ENCODE measurements at places on chromosomes 11 and 22.

GRCh38 chr11:134807997-134808396 is 396.0 kb upstream of the B3GAT1 start:
- no peak for DNase-seq

DNA sequence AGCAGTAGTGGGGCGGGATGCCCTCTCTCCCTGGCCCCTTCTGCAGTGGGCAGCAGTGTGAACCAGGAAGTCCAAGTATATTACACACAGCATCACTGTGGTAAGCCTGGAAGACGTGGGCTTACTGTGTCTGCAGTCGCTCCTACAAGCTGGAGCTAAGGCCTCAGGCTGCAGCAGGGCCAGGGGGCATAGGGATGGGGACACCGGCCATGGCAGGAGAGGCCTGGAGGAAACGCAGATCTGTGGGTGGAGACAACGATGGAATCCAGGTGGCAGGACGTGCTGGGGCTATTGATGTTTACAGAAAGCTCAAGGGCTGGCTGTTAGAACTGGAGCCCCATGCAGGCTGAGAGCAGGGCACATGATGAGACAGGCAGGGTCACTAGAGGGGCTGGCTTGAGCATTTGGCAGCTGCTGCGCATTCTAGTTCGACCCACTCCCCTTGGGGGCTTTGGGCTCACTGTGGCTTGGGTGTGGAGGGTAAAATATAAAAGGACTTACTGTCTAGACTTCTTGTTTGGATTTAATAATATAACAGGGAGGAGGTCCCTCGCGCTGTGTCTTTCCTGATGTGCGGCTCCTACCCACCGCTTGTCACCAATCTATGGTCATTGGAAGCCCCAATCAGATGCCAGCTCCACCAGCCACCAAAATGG is 539.5 kb downstream of the TBC1D22A start:
- DNase-seq, result no peak

- no peak for DNase-seq
Observed at GRCh38 chr11:115081972-115082371, 403.6 kb downstream of the NXPE2 start.

GRCh38 chr11:68302256-68302655 is 10.1 kb upstream of the LRP5 start:
- DNase-seq, result no peak

GRCh38 chr22:19744350-19745006 is 16.1 kb upstream of the TBX1 start:
- no peak for DNase-seq

GRCh38 chr11:45988921-45989320 is 66.5 kb downstream of the LARGE2 start:
- no peak for DNase-seq

- DNase-seq, result peak; percentile 95
Observed at GRCh38 chr22:41966607-41967240, 2.5 kb upstream of the SEPTIN3 start.

GRCh38 chr11:107999759-108000455 is 8.8 kb upstream of the CUL5 start:
- peak; percentile 58 for DNase-seq

DNA sequence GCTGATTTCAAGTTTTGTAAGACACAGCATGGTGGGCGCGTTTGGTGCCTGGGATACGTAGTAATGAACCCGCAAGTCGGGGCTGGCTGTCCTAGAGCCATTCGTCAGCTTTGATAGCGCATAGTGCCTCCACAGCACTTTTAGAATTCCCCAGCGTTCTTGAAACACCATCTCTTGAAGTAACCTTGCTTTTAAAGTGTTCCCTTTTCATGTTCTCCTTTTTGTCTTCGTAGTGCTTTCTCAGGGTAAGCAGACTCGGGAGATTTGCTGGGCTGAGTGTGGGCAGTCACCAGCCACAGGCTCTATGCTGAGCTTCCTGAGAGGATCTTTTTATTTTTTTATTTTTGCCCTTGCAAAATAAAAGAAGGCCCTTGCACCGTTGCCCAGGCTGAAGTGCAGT is 39.6 kb upstream of the CTTN start:
- DNase-seq, result no peak

DNA sequence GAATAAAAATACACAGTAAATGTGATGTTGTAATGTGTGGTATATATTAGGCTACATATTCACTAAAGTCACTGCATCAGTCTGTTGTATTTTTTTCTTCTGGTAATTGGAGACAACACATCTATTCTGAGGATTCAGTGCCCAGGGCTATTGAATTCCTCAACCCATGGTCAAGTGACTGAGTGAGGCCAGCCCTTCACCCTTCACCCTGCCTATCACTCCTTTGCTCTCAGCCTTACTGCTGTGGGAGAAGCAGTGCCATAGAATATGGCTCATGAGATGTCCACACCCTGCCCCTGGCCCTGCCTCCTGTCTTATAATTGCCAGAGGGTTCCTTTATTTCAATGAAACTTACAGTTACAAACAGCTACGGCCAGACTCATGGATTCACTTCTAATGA is 295.6 kb downstream of the NTM start:
- DNase-seq, result no peak

DNA sequence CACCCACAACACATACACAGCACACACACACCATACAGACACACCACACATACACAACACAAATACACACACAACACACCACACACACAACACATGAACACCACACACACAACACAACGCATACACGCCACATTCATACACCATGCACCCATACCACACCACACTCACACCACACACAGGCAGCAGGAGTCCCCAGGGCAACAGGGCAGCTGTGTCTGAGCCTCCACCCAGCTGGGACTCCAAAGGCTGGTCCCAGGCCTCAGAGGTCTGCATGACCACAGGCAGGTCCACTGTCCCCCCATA is 3.3 kb upstream of the WNT7B start:
- DNase-seq, result no peak

GRCh38 chr11:123580137-123580536 is 74.3 kb downstream of the SCN3B start:
- DNase-seq, result no peak

GRCh38 chr22:42562279-42562678 is 8.5 kb downstream of the SERHL2 start:
- DNase-seq, result no peak

- DNase-seq, result peak; percentile 17
Observed at GRCh38 chr22:35864545-35865165, 147.0 kb downstream of the APOL5 start.

GRCh38 chr11:81959341-81959740 is 774.3 kb downstream of the FAM181B start:
- no peak for DNase-seq

DNA sequence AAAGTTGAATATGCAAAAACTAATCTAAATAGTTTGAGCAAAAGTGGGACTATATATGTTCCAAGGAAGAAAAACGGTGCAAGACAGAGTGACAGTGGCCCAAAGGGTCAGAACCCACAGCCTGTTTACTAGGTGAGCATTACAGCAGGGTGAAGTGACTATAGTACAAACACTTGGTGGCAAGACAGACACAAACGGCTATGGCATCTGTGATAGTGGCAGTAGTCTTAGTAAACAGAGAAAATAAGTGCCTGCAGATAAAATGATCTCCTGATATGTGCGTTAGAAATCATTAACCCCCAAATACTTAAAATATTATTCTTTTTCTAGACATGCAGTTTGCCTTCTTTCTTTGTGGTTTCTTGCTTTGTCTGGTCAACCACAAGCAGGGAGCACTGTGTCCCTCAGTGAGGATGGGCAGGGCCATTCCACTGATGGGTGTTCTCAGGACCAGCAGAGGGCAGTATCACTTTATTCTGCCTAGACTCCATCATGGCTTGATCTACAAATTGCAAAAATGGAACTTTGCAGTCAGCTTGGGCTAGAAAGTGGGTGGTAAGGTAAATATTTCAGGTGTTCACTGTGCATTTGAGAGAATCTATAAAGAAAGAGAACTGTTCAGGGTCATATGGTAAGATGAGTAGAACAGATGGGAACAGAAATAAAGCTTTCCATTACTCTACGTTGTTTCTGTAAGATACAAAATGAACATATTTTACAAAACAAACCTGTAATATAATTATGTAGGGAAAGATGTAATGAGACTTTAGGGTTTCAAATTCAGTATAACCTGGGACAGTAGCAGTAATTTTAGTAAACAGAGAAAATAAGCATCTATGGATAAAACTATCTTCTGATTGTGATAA is 198.2 kb downstream of the SWAP70 start:
- DNase-seq, result peak; percentile 87

DNA sequence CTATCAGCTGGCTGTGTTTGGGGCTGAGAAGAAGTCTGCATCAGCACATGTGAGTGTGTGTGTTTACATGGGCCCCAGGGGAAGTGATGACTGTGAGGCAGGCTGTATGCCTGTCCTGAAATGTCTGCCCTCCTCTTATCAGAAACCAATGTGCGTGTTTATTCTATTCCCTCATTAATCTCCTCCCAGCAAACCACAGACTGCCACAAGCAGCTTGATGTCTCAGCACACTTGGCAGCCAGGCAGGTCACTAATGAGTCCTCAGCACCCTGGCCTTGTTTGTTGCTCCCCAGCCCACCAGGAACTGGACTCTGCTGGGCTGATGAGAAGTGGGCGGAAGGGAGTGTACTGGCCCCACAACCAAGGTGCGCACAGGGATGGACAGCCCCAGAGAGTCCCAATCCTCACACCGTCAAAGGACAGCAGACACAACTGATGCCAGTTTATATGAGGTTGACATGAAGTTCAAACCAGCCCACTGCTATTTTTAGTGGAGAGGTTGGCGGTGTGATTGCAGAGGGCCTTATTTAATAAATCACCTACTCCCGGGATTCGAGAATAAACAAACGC is 225.8 kb downstream of the ETS1 start:
- peak; percentile 77 for DNase-seq

- peak; percentile 4 for DNase-seq
Observed at GRCh38 chr11:40722179-40722795, 737.2 kb downstream of the LRRC4C start.

- peak; percentile 34 for DNase-seq
Observed at GRCh38 chr11:79415411-79415810, 25.4 kb downstream of the TENM4 start.

DNA sequence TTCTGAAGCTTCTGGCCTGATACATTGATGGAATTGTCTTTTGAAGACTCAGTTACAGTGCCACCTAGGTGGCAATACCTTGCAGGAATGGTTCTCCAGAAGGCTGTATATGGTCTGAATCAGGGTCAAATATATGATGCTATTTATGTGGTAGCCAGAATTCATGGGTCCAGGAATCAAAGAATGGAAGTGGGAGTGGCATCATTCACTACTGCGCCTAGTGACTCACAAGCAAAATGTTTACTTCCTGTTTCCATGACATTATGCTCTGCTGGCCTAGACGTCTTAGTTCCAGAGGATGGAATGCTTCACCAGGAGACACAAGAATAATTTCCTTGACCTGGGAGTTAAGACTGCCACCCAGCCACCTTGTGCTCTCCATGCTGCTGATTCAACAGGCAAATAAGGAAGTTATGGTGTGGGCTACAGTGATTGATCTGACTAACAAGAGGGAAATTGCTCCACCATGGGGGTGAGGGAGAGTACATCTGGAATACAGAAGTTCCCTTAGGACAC is 491.8 kb downstream of the ETS1 start:
- DNase-seq, result peak; percentile 89

DNA sequence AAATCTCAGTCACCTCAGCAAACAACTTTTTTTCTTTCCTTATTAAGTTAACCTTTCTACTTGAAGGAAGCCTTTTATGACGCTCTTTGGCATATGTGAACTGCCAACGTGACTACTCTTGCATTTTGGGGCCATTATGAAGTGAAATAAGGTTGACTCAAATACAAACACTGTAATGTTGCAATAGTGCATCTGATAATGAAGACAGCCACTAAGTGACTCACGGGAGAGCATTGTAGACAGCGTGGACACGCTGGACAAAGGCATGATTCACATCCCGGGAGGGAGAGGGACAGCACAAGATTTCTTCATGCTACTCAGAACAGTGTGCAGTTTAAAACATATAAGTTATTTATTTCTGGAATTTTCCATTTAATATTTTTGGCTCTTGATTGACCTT is 560.8 kb downstream of the ETS1 start:
- peak; percentile 99 for DNase-seq

- no peak for DNase-seq
Observed at GRCh38 chr11:99098751-99099150, 78.0 kb downstream of the CNTN5 start.
